SJCRH30 (cell line): ENCODE measurements at places on chromosomes 5 and 9.

GRCh38 chr9:91211414-91211813, 150.3 kb downstream of the AUH start:
- no peak for DNase-seq

- no peak for DNase-seq
These were observed 82.9 kb downstream of the TMEM215 start for GRCh38 chr9:32866273-32866672.

GRCh38 chr9:125397736-125398135, 136.1 kb downstream of the GAPVD1 start:
- DNase-seq, result no peak

GRCh38 chr5:27845248-27845647, 806.9 kb upstream of the CDH9 start:
- no peak for DNase-seq

DNA sequence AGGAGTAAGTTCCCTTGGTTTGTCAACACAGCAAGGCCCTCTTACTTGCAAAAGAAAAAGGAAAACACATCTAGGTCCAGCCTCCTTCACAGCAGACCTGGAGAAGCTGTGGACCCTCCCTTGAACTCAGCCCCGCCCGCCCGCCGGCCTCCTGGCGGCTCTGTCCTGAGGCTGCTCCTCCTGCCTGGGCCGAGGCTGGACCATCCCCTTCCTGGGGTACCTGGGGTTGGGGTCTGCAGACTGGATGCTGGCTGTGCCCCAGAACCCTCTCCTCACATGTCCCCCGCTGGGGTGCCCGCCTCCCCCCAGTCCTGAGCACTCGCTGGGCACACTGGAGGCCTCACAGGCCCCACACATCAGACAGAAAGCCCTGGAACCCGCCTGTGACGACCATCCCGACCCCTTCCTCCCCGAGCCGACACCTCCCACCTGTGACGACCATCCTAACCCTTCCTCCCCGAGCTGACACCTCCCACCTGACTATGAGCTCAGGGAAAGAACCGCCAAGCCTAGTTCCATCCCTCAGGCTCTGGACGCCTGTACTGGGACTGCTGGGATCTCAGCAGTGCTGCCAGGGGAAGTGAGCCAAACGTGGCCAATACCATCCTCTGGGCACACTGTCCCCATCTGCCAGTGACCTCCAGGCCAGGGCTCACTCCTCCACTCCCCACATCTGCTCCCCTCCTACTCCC, 7.2 kb upstream of the TMEM210 start:
- no peak for DNase-seq

DNA sequence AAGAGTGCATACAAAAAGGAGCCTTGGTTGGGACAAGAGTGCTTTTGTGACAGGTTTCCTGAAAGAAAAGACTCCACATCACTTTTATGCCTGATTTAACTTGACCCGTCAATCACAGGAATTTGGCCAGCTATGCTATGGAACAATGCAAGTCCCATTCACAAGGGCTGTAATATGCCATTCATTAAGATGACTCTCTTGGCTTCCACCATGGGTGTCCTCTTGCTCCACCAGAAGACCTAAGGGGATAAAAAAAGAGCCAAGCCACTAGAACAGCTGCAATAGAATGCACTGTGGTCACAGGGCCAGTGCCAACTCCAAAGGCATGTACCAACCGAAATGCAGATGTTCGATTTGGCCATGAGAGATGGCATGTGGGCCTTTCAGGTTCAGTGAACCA, 480.1 kb upstream of the MPDZ start:
- peak; percentile 7 for DNase-seq
